Endothelial cell of umbilical vein (primary cell): ENCODE measurements at places on chromosomes 2 and 18. TPM values are rescaled to one million over a fixed set of nuclear protein-coding genes. Genes with fewer than 3 reads are reported as not detected.

OR6B2 gene
- not detected in 2 replicates for total RNA-seq

ASPRV1 gene
- total RNA-seq, result 0.15 and 0.48 TPM in 2 replicates

SERPINB10 gene
- not detected in 2 replicates for total RNA-seq

MYOM1 gene
- not detected in 2 replicates for total RNA-seq

NDC80 gene
- 39.6 and 43.2 TPM in 2 replicates for total RNA-seq

IMMT gene
- total RNA-seq, result 112 and 114 TPM in 2 replicates

DSG4 gene
- total RNA-seq, result not detected in 2 replicates

MSGN1 gene
- not detected in 2 replicates for total RNA-seq

ZNF396 gene
- 0.44 and 0.72 TPM in 2 replicates for total RNA-seq

CD8B2 gene
- total RNA-seq, result not detected in 2 replicates

IL1F10 gene
- total RNA-seq, result not detected in 2 replicates

NCKAP1 gene
- 121 and 130 TPM in 2 replicates for total RNA-seq

PRKAG3 gene
- total RNA-seq, result not detected in 2 replicates

CPO gene
- not detected in 2 replicates for total RNA-seq

EPB41L3 gene
- total RNA-seq, result 114 and 154 TPM in 2 replicates

RND3 gene
- 132 and 158 TPM in 2 replicates for total RNA-seq

STAT4 gene
- total RNA-seq, result 0.46 and 0.88 TPM in 2 replicates

HDLBP gene
- 554 and 569 TPM in 2 replicates for total RNA-seq
